Fibroblast of the aortic adventitia (primary cell): ENCODE measurements at places on chromosomes 4 and X.

DNA sequence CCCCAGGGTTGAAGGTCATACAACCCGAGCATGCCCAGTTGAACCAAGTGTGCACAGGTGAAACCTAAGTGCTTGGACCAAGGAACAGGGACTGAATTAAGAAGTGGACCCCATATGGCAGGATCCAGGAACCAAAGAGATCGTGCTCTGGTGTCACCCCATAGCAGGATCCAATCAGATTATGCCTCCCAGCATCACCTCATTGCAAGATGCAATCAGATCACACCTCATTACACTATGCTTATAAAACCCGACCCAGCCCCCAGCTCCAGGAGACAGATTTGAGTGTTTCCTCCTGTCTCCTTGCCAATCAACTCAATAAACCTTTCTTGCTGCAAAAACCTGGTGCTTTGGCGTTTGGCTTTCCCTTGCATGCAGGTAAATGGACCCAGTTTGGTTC is 37.6 kb downstream of the EFHC2 start:
- DNase-seq = no peak

GRCh38 chrX:120750381-120750780 is 120.5 kb upstream of the C1GALT1C1 start:
- no peak for DNase-seq

DNA sequence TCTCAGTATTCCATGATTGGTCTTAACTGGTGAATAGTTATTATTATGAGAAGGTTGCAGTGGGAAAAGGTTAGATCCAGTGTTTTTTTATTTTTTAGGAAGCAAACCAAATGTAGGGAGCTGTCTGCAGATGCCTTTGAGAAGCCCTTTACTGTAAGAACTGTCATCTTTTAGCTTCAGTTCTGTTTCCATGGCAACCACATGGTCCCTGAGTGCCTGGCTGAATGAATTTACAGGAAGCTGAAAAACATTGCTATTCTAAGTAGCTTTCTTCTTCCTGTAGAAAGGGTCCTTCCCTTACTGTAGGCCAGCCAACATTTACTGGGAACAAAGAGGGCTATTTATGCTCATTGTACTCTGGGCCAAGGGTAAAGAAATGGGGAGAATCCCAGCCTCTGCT is 103.3 kb downstream of the DCLK2 start:
- peak; percentile 54 for DNase-seq

DNA sequence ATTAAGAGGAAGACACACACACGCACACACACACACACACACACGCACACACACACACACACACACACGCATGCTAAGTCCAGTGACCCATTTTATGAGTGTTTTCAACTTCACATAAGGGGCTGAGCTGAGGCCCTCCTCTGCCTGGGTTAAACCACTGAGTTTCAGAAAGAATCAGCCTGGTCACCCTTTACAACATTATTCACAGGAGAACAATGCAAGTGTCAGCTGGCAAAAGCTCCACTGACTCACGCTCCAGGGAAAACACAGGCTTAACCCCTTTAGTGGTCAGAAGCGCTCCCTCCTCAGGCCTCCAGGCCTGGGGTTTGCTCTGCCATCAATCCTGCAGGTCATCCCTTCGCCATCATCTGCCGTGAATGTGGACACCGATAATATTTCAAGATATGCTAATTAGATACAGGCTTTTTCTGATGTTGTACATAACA is 46.9 kb downstream of the ACOX3 start:
- DNase-seq = peak; percentile 98

- no peak for DNase-seq
These were observed 201.1 kb upstream of the FAT1 start for GRCh38 chr4:186924723-186925122.

DNA sequence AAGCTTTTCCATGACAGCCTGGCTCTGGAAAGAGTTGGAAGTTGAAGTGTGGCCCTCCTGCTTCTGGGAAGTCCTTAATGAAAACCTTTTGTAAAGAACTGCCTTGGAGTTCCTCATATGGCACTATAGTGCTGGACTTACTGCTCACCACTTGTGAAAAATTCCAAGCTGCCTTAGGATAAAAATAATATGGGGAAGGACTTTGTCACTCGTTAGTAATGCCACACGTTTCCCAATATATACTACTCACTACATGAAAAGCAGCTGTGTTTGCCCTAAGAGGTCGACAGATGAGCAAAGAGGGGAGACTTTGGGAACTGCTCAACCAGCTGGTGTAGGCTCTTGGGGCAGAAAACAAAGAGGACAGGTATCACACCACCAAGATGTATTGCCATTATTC is 11.7 kb downstream of the OPHN1 start:
- no peak for DNase-seq
